Endodermal cell (in vitro differentiated cells): ENCODE measurements at places on chromosomes 6 and 20. TPM values are rescaled to one million over a fixed set of nuclear protein-coding genes. Genes with fewer than 3 reads are reported as not detected.

DEFB132 gene
- not detected in 3 replicates for total RNA-seq

BPIFB4 gene
- 0.33 TPM in 1 of 3 replicates, not detected in the others for total RNA-seq

PKIB gene
- 56.1 and 56.6 TPM in 2 replicates for total RNA-seq

SEL1L2 gene
- total RNA-seq: not detected in 2 replicates

TMX4 gene
- 18.7 and 19.1 TPM in 2 replicates for total RNA-seq

HIVEP2 gene
- 1.7 to 11.0 TPM (median 1.9 TPM) in 3 replicates for total RNA-seq

XKR7 gene
- 2.1 and 2.7 TPM in 2 replicates for total RNA-seq

KCNQ2 gene
- total RNA-seq: 61.8 to 72.1 TPM (median 62.8 TPM) in 3 replicates

PREP gene
- total RNA-seq: 51.6 to 58.9 TPM (median 52.2 TPM) in 3 replicates

PSORS1C2 gene
- 0.20 TPM in 1 of 2 replicates, not detected in the other for total RNA-seq

TUBB2B gene
- total RNA-seq: 304 to 842 TPM (median 324 TPM) in 3 replicates

C2 gene
- total RNA-seq: 0.66 to 1.5 TPM (median 1.0 TPM) in 3 replicates

ERVFRD-1 gene
- total RNA-seq: not detected in 2 replicates

TRDN gene
- 136 to 213 TPM (median 138 TPM) in 3 replicates for total RNA-seq

CLPSL2 gene
- total RNA-seq: 1.0 and 1.1 TPM in 2 replicates

ZSCAN31 gene
- 1.7 to 4.9 TPM (median 4.2 TPM) in 3 replicates for total RNA-seq

PLG gene
- total RNA-seq: 0.29 TPM in 1 of 3 replicates, not detected in the others

TRIM40 gene
- total RNA-seq: not detected in 2 replicates

RGL2 gene
- total RNA-seq: 86.6 and 98.0 TPM in 2 replicates

TRIM39 gene
- 17.1 and 20.1 TPM in 2 replicates for total RNA-seq

MEP1A gene
- not detected in 3 replicates for total RNA-seq

MAS1 gene
- not detected in 2 replicates for total RNA-seq

DAAM2 gene
- 0.23 to 0.33 TPM (median 0.27 TPM) in 3 replicates for total RNA-seq

KCNK15 gene
- 0.22 to 0.96 TPM in 2 of 3 replicates, not detected in the other for total RNA-seq

ULBP3 gene
- total RNA-seq: 5.4 and 5.8 TPM in 2 replicates

MUC22 gene
- total RNA-seq: not detected in 3 replicates

LAMP5 gene
- 0.19 to 0.35 TPM in 2 of 3 replicates, not detected in the other for total RNA-seq

PBOV1 gene
- not detected in 2 replicates for total RNA-seq

VIP gene
- not detected in 2 replicates for total RNA-seq

REM1 gene
- not detected in 2 replicates for total RNA-seq

TCF15 gene
- total RNA-seq: 2.2 to 4.8 TPM (median 2.9 TPM) in 3 replicates

FOXA2 gene
- 118 to 125 TPM (median 123 TPM) in 3 replicates for total RNA-seq

FAM210B gene
- 16.8 to 22.6 TPM (median 18.4 TPM) in 3 replicates for total RNA-seq

PPP2R5D gene
- total RNA-seq: 51.7 and 59.1 TPM in 2 replicates

MAD2L1BP gene
- 26.7 to 41.5 TPM (median 35.4 TPM) in 3 replicates for total RNA-seq

GNL1 gene
- 77.5 and 82.1 TPM in 2 replicates for total RNA-seq

SLC4A11 gene
- total RNA-seq: 0.87 to 4.5 TPM (median 3.8 TPM) in 3 replicates

CGAS gene
- 2.8 and 3.8 TPM in 2 replicates for total RNA-seq

SLC24A3 gene
- 1.8 TPM in 2 replicates for total RNA-seq

GPANK1 gene
- total RNA-seq: 16.1 and 18.0 TPM in 2 replicates

OXT gene
- total RNA-seq: not detected in 3 replicates

TBX18 gene
- total RNA-seq: 0.54 to 2.3 TPM (median 1.9 TPM) in 3 replicates

GRM1 gene
- 0.57 and 0.59 TPM in 2 replicates for total RNA-seq

BPIFB1 gene
- 0.26 and 0.41 TPM in 2 replicates for total RNA-seq

POU3F2 gene
- total RNA-seq: 0.07 TPM in 1 of 2 replicates, not detected in the other

LATS1 gene
- 29.8 and 34.7 TPM in 2 replicates for total RNA-seq

CST4 gene
- total RNA-seq: 0.95 and 2.0 TPM in 2 replicates

GFOD1 gene
- total RNA-seq: 0.63 to 0.92 TPM (median 0.71 TPM) in 3 replicates

MUC21 gene
- not detected in 3 replicates for total RNA-seq

TSPO2 gene
- not detected in 3 replicates for total RNA-seq

SLC35D3 gene
- total RNA-seq: 0.25 and 0.44 TPM in 2 replicates

BMP2 gene
- total RNA-seq: 119 and 132 TPM in 2 replicates

SEMG2 gene
- total RNA-seq: not detected in 3 replicates

GLP1R gene
- 0.15 and 0.25 TPM in 2 replicates for total RNA-seq

RPP21 gene
- 54.0 to 73.0 TPM (median 59.7 TPM) in 3 replicates for total RNA-seq

CD93 gene
- not detected in 3 replicates for total RNA-seq

GSTA2 gene
- 1.6 and 1.7 TPM in 2 replicates for total RNA-seq

ZBTB46 gene
- total RNA-seq: 17.8 to 28.0 TPM (median 24.9 TPM) in 3 replicates

PAX1 gene
- total RNA-seq: not detected in 2 replicates
